ENCODE measurements at places on chromosomes 16 and 17.

GRCh38 chr16:27020031-27020430 lies 46.7 kb upstream of the C16orf82 start:
- no peak for DNase-seq

DNA sequence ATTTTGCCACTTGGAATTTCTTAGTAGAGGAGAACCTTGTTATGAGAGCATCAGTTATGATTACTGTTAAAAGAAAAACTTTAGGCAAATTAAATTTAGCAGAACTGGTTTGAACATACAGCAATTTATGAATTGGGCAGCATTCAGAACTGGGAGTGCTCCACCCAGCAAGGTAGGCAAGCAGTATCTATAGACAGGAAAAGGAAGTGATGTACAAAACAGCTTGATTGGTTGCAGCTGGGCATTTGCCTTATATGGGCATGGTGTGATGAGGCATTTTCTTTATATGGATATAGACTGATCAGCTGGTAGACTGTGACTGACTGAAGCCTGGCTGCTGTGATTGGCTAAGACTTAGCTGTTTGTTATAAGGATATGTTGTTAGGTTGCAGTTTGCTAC lies 17.6 kb upstream of the CYLD start:
- DNase-seq = no peak

- no peak for DNase-seq
Measured at GRCh38 chr16:31452631-31453106, 6.6 kb upstream of the ARMC5 start.

DNA sequence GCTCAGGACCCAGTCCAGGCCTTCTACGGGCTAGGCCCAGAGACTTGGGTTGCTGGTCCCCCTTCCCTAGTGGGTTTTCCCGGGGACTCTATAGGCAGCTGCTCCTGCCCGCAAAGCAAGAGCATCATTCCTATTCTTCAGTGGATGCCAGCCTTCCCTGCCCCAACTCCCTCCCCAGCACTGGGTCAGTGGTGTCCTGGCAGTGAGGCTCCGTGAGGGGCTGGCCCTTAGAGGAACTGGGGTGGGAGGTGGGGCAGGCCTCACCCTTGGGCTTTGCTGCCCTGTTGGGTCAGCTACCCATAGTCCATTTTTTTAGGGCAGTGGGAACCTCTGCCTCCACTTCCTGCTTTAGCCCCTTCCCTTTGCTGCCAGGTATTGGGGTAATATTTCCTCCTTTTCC lies 7.9 kb upstream of the PLEKHG4 start:
- no peak for DNase-seq

GRCh38 chr17:49779739-49780231 lies 8.7 kb upstream of the KAT7 start:
- no peak for DNase-seq

DNA sequence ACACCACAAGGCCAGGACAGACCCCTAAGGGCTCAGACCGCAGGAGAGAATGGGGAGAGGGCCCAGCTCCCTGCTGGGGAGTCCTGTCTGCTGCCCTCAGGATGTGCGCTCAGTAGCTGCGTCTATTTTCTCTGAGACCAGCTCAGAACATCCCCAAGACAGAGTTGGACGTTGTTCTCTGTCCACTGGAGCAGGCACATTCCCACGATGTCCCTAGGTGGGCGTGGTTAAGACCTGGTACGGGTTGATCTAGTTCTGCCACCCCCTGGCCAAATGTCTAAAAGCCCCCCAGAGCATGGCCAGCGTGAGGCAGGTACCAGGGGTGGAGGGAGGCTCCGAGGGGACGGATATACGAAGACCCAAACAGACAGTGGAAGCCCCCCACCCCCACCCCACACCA lies 842 bp upstream of the CALB2 start:
- DNase-seq = no peak

DNA sequence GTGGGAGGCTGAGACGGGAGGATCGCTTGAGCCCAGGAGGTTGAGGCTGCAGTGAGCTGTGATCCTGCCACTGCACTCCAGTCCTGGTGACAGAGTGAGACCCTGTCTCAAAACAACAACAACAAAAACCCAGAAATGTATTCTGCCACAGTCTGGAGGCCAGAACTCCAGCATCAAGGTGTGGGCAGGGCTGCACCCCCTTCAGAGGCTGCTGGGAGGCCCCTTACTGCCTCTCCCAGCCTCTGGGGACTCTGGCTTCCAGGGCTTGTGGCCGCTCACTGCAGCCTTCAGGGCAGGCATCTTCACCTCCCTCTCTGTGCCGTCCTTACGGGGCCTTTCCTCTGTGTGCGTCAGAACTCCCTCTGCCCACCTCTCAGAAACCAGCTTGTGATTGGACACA lies 209.4 kb upstream of the GSE1 start:
- DNase-seq = no peak

GRCh38 chr17:22505660-22506059 lies 813.3 kb downstream of the KCNJ18 start:
- DNase-seq = no peak

DNA sequence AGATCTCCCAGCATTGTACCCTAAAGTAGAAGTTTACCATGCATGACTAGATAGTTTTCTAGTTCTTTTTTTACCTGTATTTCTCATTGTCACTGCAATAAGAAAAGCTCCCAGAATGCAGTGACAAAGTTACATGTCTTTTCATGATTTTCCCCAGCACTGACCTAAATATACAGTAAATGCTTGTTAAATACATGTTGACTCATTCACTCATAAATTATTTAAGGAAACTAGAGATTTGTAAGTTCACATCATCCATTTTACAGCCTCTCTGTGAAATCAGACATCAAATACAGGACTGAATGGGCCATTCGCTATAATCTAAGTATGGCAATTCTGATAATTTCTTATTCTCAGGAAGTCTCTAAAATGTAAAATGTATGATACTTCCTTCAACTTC lies 258.9 kb upstream of the AXIN2 start:
- DNase-seq = no peak

- DNase-seq = no peak
Measured at GRCh38 chr17:50072130-50072529, 16.2 kb downstream of the ITGA3 start.

GRCh38 chr17:15914400-15915170 lies 30.3 kb upstream of the ADORA2B start:
- no peak for DNase-seq

DNA sequence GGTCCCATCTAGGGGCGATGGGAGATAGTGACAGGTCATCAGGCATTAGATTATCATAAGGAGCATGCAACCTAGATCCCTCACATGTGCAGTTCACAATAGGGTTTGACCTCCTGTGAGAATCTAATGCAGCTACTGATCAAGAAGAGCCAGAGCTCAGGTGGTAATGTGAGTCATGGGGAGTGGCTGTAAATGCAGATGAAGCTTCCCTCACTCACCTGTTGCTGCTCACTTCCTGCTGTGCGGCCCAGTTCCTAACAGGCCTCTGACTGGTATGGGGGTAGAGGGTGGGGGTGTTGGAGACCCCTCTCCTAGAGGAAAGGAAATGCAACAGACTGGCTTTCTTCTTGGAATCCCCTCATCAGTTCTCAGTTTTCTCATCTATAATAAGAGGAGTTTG lies 131.4 kb downstream of the CA10 start:
- DNase-seq = no peak

DNA sequence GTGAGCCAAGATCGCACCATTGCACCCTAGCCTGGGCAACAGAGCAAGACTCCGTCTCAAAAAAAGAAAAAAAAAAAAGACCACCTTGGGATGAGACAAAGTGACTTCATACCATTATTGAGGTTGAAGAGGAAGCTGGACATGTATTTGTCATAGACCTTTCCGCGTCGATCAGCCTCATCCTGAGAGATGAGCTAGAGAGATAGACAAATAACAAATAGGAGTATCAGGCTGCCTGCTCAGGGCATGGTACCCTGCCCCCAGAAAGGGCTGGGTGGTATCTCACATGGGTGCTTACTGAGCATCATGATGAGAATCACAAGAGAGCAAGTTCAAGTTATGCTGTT lies 22.1 kb downstream of the CNTNAP1 start:
- DNase-seq = no peak

GRCh38 chr17:41615454-41615853 lies 2.9 kb upstream of the KRT16 start:
- peak; percentile 41 for DNase-seq

GRCh38 chr17:60664022-60664421 lies 13.6 kb upstream of the BCAS3 start:
- DNase-seq = no peak

GRCh38 chr17:72187556-72187955 lies 66.7 kb downstream of the SOX9 start:
- DNase-seq = no peak

DNA sequence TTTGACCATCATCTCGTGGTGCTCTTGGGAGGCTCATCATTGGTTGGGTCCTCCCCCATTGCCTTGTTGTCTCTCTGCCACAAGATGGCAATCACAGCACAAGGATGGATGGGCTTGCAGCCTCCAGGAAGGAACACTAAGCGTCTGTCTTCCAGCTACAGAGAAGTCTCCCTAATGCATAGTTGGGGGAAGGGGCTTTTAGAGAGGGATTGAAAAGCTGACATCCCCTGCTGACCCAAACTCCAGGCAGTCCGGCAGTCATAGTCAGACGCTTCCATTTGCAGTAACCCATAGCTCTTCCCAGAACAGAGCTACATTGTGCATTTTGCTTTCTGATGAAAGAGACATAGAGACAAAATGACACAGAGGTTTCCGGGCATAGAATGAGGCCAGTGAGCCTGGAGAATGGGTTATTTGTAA lies 111.4 kb downstream of the UTP18 start:
- peak; percentile 77 for DNase-seq

DNA sequence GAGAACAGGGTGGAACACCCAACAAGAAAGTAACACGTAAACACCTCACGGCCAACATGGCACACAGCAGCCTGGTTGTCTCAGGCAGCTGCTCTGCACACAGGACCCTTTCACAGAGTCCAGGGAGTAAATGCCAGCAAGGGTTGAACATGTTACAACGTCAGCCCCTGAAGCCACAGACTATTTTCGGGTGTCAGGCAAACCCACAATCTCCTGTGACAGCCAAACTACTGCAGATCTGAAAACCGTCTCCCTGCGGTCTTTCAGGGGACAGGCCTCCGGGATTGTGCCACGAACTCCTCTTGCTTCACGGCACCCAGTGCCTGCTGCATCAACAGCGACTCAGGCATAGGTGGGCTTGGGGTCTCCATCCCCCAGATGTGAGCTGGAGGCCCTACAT lies 127.7 kb downstream of the XYLT1 start:
- DNase-seq = no peak

DNA sequence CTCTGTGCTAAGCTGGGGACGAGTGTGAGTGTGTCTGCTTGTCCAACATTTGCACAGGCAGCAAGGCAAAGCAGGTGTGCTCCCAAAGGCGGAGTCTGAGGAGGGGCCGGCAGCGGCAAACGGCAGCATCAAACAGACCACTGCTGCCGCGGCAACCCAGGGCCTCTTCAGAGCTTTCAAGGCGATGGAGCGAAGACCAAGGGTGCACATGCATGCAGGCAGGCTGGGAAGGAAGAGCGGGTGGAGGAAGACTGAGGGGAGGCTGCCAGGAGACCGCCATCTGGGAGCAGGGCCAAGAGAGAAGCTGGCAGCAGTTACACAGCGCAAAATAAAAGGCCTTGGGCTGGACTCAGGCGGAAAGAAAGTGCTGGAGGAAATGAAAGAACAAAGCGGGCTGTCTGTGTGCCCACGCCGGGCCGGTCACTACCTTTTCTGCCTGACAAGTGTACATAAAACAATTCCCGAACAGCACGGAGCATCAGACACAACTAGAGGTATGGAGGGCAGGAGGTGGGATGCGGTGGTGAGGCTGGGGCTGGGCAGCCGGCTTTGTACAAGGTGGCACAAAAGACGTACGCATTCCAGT lies 8.5 kb downstream of the TIMM22 start:
- no peak for DNase-seq

- peak; percentile 19 for DNase-seq
Measured at GRCh38 chr16:29916979-29917378, 9.0 kb downstream of the KCTD13 start.

- DNase-seq = no peak
Measured at GRCh38 chr17:50203086-50203485, 1.7 kb upstream of the COL1A1 start.

All from activated effector memory CD4-positive, alpha-beta T cell treated with anti-CD3 and anti-CD28 coated beads, Interleukin-2, amount 50 U/mL, for 16 hours (primary cell).